ENCODE measurements at places on chromosomes 5 and 9. TPM values are rescaled to one million over a fixed set of nuclear protein-coding genes. Genes with fewer than 3 reads are reported as not detected.

DNA sequence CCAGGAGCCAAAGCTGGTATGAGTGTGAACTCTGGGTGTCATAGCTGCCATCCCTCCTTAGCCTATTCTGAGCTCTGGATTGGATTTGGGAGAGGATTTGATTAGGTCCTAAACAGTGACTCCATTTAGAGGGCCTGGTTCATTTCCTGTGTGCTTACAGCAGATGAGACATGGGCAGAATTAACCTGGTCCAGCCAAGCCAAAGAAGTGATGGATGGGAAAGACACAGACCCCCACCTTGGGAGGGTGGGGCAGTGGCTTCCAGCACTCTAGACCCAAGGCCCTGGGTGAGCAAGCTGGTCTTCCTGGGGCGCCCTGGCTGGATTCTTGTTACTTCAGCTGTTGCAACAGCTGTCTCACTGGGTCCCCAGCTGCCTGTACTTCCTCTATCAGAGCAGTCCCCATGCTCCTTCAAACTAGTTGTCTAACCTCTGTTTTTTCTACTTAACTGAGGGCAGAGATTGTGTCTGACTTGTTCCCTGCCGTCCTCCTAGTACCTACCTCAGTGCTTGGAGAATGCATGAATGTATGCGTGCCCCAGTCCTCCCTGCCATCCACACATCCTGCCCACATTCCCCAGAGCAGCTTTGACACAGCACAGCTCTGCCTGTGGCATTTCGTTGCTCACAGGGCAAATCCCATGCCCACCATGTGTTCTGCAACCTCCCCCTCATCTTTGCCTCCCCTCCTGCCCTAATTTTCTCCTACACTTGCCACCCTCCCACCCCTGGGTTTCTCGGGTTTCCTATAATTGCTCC, 115.9 kb downstream of the RGS3 start:
- DNase-seq: peak; percentile 98

DNA sequence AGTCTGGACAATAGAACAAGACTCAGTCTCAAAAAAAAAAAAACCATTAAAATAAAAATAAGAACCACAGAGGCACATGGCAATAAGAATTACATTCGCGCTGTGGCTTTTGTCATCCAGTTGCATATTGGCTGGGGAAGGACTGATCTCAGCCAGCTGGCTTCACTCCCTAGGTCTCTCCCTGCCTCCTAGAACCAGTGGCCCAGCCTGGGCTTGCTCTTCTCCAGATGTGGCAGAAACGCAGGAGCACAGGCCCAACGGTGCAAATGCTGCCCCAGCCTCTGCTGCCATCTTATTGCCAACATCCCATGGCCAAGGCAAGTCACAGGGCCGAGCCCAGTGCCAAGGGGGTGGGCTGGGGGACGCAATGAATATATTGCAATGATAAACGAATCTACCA, 37.0 kb downstream of the NKX2-5 start:
- no peak for DNase-seq

TLE1 gene
- total RNA-seq: 39.5 TPM

IL13 gene
- total RNA-seq: not detected

DNA sequence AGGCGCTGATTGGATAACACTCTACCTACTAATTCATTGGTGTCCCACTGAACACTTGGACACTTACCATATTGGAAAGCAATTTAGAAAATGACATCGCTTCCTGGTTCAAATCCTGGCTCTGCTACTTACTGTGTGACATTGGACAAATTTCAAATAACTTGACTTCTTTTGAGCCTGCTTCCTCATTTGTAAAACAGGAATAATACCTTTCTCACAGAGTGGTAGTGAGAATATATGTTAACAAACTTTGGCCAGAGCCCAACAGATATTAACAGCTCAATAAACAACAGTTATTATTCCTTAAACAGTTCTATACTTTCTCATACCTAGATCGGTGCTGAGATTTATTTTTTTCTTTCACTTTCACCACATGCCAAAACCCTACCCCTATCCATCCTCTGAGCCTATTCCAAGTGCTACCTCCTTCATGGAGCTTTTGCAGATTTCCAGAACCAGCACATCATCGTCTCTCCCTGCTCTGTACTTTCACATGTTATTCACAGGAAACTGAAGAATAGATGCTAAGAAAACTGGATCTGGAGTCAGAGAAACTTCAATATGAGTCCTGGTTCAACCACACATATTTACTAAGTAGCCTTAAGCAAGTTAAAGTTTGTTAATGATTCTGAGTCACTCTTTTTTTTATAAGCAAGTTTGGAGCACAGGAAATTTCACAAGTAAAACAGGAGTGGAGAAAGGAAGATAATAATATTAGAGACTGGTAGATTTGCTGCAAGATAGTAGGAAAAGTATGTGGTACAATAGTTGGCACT, 92.3 kb downstream of the STRBP start:
- DNase-seq: no peak

Data from LHCN-M2 (cell line).